ENCODE measurements at places on chromosomes 4 and X. TPM values are rescaled to one million over a fixed set of nuclear protein-coding genes. Genes with fewer than 3 reads are reported as not detected.

GRCh38 chrX:44241546-44241945 lies 101.9 kb downstream of the EFHC2 start:
- DNase-seq = no peak

Gene PAGE5
- 37.9 TPM for total RNA-seq

GRCh38 chr4:119977076-119977940 lies 89.3 kb downstream of the MAD2L1 start:
- no peak for DNase-seq

Gene CT45A10
- not detected for total RNA-seq

GRCh38 chrX:1330605-1331004 lies 6.0 kb upstream of the IL3RA start:
- DNase-seq = no peak

- peak; percentile 41 for DNase-seq
These were observed 43.7 kb upstream of the TMSB15B start for GRCh38 chrX:103918571-103919269.

DNA sequence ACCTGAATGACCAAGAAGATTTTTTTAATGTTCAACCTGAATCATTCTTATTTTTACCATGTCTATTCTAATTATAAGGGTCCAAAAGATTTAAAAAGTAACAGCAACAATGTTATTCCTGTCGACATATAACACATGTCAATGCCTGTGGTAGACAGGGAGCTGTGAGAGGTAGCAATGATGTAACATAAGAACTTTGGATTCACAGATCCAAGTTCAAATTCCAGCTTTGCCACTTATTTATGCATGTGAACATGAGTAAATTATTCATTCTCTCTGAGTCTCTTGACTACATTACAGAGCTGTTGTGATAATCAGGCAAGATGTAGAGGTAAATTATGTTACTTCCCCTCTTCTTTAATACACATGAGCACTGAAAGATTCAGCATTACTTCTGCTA lies 54.5 kb downstream of the KLHL8 start:
- DNase-seq = no peak

- DNase-seq = no peak
These were observed 548.1 kb downstream of the PACRGL start for GRCh38 chr4:21248331-21248730.

DNA sequence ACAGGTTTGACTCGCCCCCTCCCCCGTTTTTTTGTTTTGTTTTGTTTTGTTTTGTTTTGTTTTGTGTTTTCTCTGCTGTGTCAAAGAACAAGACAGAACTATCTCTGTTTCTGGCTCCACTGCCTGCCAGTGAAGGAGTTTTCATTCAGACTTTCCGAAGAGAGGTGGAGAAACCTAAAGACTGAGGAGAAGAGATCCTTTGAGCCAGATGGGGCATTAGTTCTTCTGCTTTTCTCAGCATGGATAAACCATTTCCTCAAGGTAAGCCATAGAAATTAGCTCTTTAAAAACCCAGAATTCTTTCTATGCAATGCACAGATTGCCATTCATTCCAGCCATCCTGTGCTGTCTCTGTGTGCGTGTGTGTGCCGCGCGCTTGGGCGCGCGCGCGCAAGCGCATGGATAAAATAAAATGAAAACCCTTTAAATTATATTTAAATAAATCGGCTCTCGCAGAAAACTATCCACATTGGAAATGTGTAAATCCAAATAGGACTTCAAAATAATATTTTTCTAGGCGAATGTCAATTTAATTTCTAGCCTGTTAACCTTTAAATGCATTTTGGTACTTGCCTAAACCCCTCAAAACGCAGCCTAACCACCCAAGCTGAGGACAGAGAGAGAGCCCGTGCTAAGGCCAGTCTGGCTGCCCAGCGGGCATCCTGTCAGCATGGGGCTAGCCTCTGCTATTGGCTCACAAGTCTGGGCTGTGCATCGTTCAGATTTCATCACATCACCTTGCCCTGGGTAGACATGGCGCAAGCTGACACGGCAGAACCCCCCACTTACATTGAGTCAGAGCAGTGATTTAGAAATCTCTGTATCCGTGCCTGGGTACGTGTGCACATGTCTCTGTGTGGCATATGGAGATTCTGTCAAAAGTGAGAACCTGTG lies 113.0 kb upstream of the VAMP7 start:
- DNase-seq = peak; percentile 60

- DNase-seq = no peak
These were observed 21.1 kb downstream of the PPP2R2C start for GRCh38 chr4:6451309-6451708.

Gene TMPRSS11F
- not detected for total RNA-seq

- DNase-seq = no peak
These were observed 84.1 kb downstream of the SLC16A2 start for GRCh38 chrX:74505437-74505836.

DNA sequence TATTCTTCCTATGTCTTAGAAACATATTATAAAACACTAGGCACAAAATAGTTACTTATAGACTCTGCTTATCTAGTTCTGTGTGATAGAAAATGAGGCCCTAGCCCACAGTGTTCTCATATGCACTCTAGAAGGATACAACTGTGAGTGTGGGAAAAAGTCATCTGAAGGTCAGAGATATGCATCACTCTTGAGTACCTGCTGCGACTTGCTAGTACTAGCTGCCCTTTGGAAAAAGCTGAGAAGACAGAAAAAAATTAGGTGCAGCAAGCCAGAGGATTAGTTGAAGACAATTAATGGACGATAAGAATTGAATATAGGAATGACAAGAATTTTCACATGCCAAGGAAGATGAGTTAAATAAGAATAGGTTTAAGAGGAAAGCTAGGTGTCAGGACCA lies 61.3 kb downstream of the MTHFD2L start:
- DNase-seq = no peak

DNA sequence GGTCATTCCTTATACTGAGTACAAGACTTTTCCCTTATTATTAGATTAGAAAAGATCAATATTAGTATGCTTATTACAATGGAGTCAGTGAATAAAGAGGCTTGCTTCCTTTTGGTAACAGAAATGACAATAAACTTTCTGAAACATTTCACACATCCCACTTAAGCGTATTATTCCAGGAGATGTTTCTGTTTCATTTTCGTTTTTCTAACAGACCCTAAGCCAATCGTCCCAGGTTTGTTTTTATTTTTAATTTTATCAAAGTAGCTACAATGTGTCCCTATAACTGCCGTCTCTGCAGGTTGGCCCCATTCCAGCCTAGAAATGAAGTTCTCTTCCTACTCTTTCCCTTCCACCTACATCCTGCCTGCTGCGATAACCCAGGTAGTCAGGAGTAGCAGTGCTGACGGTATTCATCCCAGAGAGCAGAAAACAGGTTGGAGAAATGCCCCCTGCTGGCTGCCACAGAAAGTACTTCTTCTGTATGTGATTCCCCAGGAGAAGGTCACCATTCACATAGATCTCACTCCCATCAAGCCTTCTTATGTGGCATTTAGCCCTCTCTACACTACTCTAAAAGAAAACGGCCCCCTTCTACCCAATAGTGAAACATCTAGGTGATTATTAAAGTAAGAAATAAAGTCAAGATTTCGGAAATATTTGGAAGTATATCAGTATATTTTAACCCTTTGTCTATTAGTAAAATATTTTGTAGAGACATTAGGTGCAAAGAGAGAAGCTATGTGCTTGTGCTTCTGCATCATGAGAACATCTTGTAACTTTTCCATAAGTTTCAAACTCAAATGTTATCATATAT lies 40.4 kb downstream of the ENPEP start:
- peak; percentile 85 for DNase-seq

GRCh38 chr4:67659065-67659464 lies 41.9 kb downstream of the UBA6 start:
- DNase-seq = no peak

- no peak for DNase-seq
These were observed 286.8 kb downstream of the CRLF2 start for GRCh38 chrX:925652-926061.

Gene SYN1
- not detected for total RNA-seq

DNA sequence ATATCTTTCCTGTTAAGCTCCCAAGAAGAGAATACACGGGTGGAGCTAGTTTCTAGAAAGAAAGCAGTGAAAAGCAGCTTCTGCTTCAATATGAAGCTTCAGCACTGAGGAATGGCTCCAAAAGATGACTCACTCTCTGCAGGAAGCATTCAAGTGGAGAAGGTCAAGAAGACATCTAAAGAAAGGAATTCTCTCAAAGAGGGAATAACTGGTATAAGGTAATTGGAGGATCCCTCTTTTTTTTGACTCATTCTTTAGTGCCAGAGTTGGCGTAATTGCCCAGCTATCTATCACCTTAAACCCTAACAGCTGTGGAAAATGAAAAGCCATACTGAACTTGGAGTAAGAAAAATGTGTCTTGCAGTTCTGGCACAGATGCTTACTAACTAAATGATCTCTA lies 3.5 kb downstream of the EDA2R start:
- DNase-seq = peak; percentile 44

GRCh38 chrX:40908026-40908425 lies 172.7 kb upstream of the MED14 start:
- DNase-seq = peak; percentile 6

- DNase-seq = no peak
These were observed 136.7 kb upstream of the C1QTNF7 start for GRCh38 chr4:15291122-15291521.

Gene PPBP
- total RNA-seq = not detected

GRCh38 chrX:104391906-104392305 lies 137.2 kb upstream of the ESX1 start:
- DNase-seq = no peak

Gene GAGE1
- total RNA-seq = not detected

Gene WNK3
- total RNA-seq = 0.58 TPM

DNA sequence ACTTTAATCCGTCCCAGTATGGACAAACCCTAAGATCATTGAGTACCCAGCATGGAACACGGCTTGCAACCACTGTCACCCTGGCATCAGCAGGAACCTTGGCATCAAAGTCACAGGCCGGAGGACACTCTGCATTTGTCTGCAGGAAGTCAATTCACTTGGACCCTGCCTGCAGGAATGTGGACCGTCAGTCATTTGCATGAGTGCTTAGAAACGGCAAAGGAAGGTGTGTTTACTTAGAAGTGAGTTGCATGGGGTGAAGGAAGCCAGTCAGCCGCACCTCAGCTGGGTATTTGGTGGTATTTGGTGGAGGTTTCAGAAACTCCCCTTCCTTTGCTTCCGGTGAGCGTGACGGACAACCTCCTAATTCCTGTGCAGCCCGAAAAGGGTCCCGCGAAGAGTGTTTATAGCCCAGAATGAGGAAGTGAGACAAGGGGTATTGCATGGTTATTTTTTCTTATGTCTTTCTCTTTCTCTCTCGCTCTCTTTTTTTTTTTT lies 15.5 kb downstream of the P2RY8 start:
- no peak for DNase-seq

- DNase-seq = no peak
These were observed 109.5 kb downstream of the GK start for GRCh38 chrX:30762755-30763154.

Gene CORIN
- total RNA-seq = 0.25 TPM

- no peak for DNase-seq
These were observed 168.4 kb downstream of the MAD2L1 start for GRCh38 chr4:119898211-119898610.

GRCh38 chr4:44553180-44553579 lies 98.2 kb downstream of the YIPF7 start:
- no peak for DNase-seq

- DNase-seq = no peak
These were observed 158.9 kb upstream of the MAP3K15 start for GRCh38 chrX:19674041-19674789.

Gene SPANXN2
- not detected for total RNA-seq

Gene SCRG1
- total RNA-seq = not detected

GRCh38 chr4:44716597-44716996 lies 9.8 kb downstream of the GNPDA2 start:
- no peak for DNase-seq

- no peak for DNase-seq
These were observed 63.1 kb downstream of the TSC22D3 start for GRCh38 chrX:107712231-107713202.

DNA sequence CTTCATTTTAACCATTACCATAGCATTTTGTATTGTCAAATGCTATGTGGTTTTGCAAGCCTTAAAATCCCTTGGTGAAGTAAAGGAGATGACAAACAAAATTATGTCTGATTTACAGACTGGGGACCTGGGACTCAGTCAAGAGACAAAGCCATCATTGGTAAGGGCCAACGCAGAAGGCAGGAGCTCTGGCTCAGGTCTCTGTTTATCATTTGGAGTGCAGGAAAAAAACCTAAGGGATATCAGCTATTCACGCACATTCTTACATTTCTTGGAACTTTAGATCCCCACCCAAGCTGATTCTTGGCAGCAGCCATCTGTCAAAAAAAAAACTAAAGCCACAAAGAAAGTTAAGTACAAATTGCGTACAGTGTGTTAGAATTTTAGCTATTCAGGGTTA lies 731.9 kb downstream of the STPG2 start:
- peak; percentile 14 for DNase-seq

DNA sequence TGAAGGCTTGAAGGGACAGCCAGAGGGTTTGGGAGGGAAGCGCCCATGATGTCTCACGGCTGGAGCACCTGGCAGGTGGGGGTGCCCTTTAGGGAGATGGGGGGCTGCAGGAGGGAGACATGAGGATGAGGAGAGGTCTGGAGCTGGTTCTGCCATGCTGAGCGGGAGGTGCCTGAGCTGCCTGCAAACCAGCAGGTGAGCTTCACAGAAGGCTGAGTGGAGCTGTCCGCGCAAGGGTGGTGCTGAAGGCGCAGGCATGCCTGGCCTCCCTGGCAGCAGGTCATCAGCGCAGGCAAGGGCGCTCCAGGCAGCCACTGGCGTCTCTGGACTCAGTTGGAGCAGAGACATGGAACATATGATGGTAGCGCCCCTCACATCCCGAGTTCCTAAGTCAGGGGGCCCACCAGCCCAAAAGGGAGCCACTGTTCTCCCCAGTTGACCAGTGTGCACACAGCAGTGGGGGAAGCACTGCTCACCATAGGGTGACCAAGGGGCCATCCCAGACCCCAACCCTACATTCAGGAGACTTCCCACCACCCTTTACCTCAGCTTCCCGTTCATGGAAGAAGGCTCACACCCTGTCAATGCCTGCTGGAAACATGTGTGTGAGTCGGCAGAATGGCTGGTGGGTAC lies 25.8 kb downstream of the ADRA2C start:
- DNase-seq = peak; percentile 31

Gene LEF1
- total RNA-seq = 33.0 TPM

DNA sequence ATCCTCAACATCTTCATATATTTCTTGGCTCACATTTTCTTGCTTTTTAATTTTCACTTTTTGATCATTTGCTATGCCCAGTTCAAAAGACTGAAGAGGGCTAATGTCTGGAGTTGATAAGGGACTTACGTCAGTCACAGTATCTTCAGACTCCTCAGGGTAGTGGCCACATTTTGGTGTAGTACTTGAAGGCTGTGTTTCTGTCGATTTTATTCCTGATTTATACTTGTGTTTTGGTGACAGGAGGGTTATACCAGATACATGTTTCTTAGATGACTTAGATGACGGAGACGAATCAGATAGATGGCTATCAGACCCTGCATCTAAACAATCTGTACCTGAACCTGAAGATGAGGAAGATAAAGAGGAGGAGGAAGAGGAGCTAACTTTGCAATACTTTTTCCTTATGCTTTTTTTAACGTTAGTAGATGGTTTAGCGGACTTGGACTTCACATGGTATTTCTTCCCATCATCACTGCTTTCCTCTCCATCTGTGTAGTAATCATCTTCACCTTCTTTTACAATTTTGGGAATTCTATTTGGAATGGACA lies 13.4 kb downstream of the CFAP97 start:
- no peak for DNase-seq
